ENCODE measurements at places on chromosomes 6 and 20.

DNA sequence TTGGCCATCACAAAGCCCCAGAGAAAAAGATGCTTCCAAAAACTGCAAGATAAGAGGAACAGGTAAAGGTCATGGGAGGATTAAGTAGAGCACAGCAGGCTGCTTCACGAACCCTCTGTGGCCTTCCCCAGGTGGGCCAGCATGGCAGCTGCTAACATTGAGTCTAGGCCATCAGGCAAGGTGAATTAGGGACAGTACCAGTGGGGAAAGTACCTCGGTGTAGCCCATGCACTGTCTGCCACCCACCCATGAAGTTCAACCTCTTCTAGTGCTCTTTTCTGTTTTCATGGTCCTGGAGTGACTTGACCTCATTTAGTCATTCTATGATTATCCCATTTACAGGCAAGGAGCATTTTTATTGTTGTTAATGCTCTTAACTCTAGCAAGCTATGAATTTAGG, 108.6 kb upstream of the DUSP22 start:
- no peak for DNase-seq

DNA sequence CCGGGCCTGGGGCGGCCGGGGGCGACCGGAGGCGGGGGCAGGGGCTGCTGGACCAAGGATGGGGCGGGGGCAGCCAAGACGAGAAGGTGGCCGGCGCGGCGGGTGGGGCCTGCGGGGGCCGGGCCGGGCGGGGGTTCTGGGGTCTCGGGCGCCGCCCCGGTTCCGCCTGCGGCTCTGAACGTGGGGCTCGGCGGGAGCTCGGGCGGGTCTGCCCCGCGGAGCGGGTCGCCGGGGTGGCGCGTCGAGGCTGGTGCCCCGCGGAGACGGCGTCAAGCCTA, 204 bp downstream of the ADRM1 start:
- DNase-seq, result no peak

DNA sequence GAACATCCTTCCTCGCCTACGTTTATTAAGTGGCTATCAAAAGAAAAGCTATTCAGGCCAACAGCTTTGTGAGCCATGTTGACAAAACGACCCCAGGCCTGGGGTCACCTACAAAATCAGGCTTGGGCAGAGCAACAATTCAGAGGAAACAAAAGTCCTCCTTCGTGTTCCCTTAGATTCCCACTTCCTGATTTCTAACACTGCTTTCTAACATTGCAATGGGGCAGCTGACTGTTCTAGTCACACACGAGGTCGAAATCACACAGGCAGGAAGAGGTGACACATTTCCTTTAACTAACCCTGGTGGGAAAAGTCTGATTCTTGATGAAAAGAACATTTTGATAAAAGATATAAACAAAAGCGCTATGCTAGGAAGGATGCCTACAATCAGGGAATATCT, 31.9 kb downstream of the WDR27 start:
- no peak for DNase-seq

- DNase-seq, result no peak
Measured at GRCh38 chr20:15346657-15347280, 1009.4 kb upstream of the FLRT3 start.

DNA sequence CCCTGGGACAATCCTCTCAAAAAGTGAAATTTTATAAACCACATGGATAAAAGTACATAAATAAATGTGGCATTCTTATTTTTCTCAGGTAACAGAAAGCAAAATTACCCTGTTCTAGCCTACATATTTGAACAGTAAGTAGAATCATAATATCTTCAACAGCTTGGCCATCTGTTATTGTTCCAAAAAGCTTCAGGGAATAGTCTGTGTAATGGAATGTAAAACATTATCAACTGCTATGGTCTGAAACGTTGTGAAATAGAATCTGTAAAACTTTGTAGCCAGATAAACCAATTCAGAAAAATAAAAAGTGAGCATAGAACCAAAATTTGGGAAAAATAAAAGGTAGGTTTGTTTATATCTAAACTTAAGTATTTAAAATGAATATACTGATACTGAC, 114.7 kb downstream of the THEMIS start:
- DNase-seq, result no peak

GRCh38 chr6:98970469-98970868, 22.7 kb upstream of the FBXL4 start:
- DNase-seq, result no peak

- no peak for DNase-seq
Measured at GRCh38 chr6:96213784-96214183, 198.0 kb downstream of the FUT9 start.

- no peak for DNase-seq
Measured at GRCh38 chr6:25384967-25385366, 105.8 kb downstream of the CARMIL1 start.

DNA sequence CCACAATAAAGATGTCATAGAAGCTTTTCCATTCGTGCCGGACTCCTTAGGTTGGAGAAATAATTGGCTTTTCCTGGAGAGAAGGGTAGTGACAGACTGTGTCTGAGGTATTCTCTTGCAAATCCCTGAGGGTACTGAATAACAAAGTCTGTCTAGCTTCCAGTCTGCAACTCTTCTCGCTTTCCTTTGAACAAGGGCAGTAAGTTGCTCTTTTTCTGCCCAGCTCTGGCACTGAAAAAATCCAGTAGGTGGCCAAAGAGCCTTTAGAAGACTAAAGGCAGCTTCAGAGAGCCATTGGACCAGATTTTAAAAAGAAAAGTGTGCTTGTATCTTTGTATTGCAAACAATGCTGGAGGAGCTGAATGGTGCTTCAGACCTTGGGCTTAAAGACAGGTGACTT, 20.7 kb upstream of the RREB1 start:
- DNase-seq, result no peak
